ENCODE measurements at places on chromosomes 1 and 21.

DNA sequence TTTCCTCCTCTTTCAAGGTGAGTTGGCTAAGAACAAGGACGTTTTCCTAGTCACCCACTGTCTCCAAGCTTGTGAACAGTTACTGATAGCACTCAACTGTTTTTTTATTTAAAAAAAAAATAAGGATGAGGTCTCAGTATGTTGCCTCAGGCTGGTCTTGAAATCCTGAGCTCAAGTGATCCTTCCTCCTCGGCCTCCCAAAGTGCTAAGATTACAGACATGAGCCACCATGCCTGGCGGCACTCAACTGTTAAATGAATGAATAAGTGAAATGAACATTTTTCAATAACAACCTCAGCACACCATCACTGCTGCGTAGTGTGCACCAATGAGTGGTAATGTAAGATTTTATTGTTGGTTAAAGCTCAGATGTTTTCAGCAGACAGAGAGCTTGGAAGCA is 214.1 kb upstream of the NRIP1 start:
- DNase-seq, result no peak

GRCh38 chr1:203744075-203744972 is 20.7 kb upstream of the LAX1 start:
- no peak for DNase-seq

- DNase-seq, result peak; percentile 33
Observed at GRCh38 chr1:93021539-93022134, 57.4 kb upstream of the MTF2 start.

- no peak for DNase-seq
Observed at GRCh38 chr1:228960705-228961104, 225.4 kb downstream of the RHOU start.

- DNase-seq, result no peak
Observed at GRCh38 chr1:114737314-114737849, 20.4 kb downstream of the CSDE1 start.

DNA sequence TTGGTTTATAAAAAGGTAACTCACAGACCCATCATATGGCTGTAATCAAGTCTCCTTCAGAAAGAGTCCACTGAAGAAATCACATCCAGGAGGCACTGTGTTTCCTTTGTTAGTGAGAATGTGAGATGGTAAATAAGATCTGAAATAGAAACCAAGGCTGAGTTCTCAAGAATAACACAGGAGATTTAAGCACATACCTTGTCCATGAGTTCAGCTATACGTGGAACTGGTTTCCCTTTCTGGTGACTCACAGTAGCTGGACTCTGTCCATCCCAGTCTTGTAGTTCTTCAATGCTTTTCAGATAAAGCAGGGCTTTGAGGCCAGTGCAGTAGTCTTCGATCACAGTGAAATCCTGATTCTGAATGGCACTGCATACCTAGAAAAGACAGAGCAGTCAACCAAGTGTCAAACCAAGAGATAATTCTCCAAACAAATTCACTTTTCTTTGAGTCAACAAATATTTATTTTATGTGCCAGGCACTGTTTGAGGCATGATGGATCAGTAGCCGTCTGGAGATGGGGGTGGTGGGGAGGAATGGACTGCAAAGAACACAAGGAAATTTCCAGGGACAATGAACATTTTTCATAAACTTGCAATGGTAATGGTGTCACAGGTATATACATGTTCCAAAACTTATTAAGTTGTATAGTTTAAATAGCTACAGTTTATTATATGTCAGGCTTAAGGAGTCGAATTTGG is 471.4 kb downstream of the PTBP2 start:
- no peak for DNase-seq

DNA sequence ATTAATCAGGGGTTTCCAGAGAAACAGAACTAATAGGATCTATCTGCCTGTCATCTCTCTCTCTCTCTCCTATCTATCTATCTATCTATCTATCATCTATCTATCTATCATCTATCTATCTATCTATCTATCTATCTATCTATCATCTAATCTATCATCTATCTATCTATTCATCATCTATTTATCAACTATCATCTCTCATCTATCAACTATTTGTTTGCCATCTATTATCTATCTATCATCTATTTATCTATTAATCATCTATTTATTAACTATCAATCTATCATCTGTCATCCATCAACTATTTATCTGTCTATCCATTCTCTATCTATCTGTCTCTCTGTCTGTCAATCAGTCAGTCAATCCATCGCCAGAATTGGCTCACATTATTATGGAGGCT is 70.0 kb upstream of the MRPS6 start:
- no peak for DNase-seq

DNA sequence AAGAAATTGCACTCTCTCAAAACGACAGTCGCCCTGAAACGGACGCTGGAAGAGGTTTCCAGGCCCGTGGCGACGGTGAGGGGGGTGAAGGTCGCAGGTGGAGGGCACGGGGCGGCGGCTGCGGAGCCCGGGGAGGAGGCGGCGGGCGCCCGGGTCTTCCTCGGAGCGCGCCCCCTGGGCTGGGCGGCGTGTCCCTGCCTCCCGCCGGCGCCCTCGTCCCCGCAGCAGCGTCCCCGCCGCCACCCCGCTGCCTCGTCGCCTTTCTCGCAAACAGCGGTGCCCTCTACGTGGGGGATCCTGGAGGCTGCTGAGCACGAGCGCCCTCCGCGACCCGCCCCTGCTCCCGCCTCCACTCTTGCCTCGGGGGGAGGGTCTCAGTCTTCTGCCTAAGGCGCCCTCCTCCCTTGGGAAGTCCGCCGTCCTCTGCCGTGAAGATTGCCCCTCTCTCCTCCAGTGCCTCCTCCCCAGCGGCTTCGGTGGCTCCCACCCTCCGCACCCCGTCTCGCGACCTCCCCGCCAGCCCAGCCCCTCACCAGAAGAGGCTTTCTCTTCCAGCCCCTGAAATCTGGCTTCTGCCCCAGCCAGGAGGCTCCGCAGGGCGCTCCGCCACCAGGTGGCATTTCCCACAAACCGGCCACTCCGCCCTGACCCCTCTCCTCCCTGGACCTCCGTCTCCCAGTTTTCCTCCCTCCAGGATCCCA is 227.4 kb downstream of the SDCCAG8 start:
- DNase-seq, result no peak

DNA sequence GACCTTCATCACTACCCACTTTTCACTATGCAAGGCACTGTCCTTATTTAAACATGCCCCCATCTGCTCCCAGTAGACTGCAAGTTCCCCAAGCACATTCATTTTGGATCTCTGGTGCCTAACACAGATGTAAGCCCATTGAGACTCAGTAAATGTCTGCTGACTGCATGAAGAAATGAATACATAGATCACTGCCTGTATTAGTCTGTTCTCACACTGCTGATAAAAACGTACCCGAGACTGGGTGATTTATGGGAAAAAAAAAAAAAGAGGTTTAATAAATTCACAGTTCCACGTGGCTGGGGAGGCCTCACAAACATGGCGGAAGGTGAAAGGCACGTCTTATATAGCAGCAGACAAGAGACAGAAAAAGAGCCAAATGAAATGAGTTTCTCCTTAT is 204.9 kb downstream of the ATG4C start:
- DNase-seq, result no peak

- no peak for DNase-seq
Observed at GRCh38 chr1:15157524-15158399, 4.2 kb downstream of the TMEM51 start.

DNA sequence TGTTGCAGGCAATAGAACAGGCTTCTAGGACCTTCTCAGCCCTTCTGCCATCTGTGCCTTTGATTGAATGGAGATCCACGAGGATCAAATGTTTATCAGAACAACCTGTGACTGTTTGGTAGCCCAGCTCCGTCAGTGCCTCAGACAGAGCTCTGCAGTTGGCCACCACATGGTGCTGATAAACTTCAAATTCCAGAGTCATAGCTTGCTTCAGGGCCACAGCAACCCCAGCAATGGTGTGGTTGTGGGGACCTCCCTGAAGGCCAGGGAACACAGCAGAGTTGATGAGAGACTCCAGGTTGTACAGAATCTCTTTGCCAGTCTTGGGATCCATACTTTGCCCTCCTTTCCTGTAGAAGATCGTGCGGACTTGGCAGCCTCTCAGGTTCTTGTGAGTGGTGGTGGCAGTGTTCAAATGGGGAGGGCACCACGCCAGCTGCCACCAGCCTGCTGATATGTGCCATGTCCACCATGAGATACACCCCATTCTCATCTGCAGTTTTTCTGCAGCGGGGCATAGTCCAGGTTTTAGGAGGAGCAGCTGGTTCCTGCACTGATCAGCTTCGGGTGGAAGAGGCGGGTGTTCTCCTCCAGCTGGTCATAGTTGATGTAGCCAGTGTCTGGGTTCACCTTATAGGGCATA is 82.9 kb upstream of the ARTN start:
- no peak for DNase-seq

DNA sequence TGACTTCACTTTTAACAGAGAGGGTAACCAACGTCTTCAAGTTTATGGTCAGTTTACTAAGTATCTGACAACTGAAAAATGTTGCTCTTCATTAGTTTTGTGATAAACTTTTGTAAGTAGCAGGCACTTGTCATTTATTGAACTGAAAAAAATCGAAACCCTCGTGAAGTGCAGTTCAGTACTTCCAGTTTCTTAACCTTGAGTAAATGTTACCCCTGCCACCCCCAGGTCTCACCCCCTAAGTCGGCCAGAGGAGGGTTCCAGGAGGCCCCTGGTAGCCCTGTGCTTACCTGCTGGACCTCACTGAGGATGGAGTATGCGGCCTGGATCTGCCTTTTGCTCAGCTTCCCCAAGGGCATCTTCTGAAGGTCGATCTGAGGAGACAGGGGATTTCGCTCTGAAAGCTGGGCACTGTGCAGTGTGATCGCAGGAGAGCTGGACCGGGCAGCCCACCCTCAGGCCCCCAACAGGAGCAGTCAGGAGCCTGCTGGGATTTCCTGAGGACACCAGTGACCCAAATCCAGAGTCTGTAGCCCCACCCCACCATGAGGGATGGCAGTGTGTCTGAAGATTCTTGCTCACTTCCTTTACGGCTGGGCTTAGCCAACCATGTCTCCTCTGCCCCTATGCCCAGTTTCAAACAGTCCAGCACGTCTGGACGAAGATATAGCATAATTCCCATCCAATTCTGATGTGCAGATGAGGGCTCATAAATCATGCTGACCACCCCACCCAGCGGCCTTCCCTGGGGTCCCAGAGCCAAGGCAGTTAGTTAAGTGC is 37.6 kb downstream of the PARP1 start:
- DNase-seq, result peak; percentile 35

GRCh38 chr1:1461721-1462317 is 9.7 kb upstream of the ATAD3B start:
- DNase-seq, result no peak

GRCh38 chr1:113990530-113990929 is 11.3 kb downstream of the OLFML3 start:
- no peak for DNase-seq

- DNase-seq, result no peak
Observed at GRCh38 chr1:23214640-23215039, 2.7 kb downstream of the HTR1D start.

- DNase-seq, result no peak
Observed at GRCh38 chr1:174872615-174873058, 127.1 kb upstream of the CACYBP start.

DNA sequence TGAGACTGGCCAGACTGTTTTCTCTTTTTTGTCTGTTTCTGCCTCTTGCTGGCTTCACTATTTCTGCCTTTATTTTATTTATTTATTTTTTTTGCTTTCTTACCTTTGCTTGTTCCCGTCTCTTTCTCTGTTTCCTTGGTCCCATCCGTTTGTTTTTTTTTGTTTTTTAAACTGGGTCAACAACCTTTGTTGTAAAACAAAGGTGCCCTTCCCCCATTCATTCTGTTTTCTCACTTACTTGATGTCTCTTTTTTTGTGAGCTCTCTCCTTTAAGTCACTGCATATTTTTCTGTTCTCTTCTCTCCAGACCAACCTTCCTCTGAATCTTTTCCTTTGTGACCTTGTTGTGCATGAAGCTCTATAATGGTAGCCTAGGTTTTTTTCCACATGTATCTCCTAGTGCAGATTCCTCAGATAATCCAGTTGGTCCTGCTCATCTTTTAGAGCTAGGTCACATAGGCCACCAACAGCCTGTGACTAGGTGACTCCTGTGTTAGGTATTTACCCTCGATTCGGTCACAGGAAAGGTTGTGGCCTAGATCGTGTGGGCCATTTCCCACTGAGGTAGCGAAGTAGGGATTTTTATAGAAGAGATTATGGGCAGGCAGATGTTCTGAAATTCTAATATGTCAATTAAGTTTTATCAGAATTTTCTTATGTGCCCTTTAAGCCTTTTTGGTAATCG is 15.9 kb downstream of the GNAI3 start:
- DNase-seq, result no peak

GRCh38 chr1:216926720-216927510 is 203.7 kb upstream of the ESRRG start:
- DNase-seq, result no peak

DNA sequence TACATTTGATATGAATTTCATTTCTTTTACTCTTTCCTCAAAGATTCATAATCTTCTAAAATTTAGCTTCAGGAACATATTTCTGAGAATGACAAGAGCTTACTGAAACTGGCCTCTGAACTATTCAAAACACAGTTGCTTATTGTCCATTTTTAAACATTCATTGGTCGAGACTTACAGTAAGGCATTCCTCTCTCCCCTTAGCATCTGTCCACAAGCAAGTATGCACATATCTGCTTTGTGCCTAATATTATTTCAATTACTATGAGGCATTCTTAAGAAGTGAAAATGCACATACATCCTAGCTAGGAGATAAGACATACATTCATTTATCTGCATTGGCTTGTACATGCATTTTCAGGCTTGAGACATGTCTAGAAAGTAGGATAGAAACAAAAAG is 488.7 kb downstream of the PTBP2 start:
- DNase-seq, result no peak

- no peak for DNase-seq
Observed at GRCh38 chr1:211811848-211812247, 18.7 kb downstream of the LPGAT1 start.

DNA sequence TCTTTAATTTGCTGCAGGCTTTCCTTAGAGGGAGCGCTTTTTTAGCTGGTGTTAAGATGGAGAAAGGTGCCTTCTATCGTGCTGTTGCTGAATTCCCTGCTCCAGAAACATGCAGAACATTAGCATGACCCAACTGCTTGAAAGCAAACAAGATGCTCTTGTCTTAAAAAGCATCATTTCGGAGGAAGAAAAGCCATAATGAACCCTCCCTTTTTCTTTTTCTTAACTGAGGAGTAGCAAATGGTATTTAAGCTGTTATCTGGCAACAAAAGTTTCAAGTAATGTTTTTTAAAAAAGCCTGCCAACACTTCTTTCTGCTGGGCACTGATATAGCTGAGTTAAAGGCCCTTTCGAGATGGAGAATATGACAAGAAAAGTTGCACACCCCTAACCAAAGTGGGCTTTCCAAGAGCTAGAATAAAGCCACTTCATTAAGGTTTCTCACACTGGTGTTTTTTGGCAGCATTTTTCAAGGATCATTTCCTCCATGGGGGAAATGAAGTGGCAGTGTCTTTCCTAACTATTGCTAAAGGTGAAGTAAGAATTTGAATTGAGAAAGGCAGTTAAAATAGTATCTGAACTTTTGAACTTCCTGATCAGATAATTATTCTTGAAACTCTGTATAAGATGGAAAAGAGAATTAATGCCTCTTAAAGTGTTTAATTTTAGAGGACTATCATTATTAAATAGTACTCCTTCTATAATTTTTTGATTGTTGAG is 38.8 kb downstream of the ST6GALNAC5 start:
- DNase-seq, result no peak
